ENCODE measurements at places on chromosomes 3 and 15. TPM values are rescaled to one million over a fixed set of nuclear protein-coding genes. Genes with fewer than 3 reads are reported as not detected.

DNA sequence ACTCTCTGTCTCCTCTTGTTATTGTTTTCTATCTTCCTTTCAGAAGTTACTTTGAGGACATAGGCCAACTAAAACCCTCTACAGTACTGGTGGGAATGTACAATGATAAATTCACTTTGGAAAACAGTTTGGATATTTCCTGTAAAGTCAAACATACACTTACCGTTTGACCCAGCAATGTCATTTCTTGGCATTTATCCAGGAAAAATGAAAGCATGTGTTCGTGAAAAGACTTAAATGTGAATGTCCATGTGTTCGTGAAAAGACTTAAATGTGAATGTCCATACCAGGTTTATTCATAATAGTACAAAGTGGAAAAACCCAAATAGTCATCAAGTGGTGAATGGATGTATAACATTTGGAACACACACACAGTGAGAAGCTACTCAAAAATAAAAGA lies 361.5 kb upstream of the DPH6 start:
- no peak for DNase-seq

DNA sequence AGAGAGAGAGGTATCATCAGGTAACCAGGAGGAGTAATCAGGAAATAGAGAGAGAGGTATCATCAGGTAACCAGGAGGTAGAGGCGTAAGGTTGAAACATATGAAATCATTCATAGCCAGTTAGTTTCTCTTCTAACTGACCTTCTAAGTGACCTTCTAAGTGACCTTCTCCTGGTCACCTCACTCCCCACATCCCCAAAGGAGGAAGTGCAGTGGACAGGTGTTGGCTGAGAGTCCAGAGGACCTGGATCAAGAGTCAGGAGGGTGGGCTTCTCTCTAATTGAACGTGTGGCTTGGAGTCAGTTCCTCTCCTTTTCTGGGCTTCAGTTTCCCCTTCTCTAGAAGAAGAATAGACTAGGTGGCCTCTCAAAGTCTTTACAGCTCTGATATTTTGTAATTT lies 121.3 kb upstream of the DLG1 start:
- DNase-seq = no peak

DNA sequence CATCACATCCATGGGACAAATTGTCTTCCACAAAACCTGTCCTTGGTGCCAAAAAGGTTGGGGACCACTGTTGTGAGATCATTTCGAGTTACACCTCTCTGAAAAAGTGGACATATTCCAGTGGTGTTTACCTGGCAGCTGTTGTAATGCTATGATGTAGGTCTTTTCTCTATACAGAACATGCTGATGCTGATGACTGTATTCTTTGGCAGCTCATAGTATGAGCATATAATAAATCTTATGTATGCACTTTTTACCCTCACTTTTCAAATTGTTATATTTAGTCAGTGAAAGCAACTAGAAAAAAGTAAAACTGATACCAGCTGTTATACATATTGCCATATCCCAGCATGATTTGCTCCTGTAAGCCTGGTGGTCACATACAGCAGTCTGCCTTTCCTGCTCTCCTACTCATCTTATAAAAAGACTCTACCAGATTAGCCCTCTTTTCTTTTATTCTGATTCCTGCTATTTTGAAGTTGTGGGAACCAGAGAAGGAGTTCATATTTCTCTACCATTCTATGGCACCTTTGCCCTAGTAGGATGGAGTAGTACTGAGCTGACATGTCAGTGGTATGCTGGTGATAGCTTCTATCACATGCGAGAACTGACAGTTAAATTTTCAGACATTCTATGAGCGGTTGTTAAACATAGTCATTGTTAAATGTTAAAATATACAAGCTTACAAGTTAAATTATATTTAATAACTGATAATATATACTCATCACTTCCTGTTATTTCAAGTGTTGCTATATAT lies 128.7 kb downstream of the FNDC3B start:
- no peak for DNase-seq

The TUSC7 gene
- total RNA-seq = not detected

The P2RY14 gene
- total RNA-seq = not detected

The NEDD4 gene
- 7.7 TPM for total RNA-seq

The C3orf62 gene
- 4.5 TPM for total RNA-seq

GRCh38 chr3:66452303-66453011 lies 48.4 kb downstream of the LRIG1 start:
- no peak for DNase-seq

DNA sequence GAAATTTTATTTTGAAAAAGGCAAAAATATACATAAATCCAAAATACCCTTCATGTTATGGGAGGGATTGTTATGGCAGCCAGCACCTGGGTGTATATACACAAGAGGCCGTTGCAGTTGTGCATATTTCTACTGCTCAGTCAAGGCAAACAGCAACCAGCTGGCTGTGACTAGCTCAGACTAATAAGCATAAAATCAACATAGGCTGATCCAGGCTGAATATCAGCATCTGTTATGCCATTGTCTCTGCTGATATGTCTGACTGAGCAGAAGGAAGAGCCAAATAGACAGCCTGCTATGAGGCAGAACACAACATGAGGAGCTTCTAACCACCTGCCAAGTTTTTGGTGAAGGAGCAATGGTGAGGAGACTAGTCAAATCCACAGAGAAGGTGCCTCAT lies 457.5 kb upstream of the ALCAM start:
- no peak for DNase-seq

DNA sequence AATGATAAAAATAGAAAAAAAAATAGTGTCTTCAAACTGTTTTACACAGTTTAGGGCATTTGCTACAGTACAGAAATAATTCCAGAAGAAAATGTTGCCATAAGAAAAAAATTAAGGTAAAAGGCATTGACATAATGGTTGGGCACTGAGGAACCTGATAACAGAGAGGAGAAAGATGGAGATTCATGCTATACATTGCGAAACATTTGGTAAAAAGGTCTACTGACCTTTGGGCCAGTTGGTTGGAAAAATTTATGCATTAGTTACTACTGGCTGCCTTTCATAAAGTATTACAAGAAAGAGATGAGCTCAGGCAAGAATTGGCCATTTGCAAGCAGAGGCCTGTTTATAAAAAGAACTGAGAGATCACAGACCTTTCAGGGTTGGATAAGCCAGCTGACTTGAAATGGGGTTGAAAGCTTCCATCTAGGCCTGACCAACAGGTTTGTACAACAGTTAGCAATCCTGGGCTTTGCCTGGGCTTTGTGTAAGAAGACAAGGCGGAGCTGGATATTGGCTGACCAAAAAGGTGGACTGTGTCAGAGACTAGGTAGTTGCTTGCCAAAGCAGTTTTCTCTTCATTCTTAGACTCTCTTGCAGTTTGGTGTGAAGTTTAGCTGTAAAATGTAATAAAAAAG lies 166.6 kb upstream of the MCTP2 start:
- DNase-seq = no peak

- DNase-seq = no peak
These were observed 518 bp downstream of the OXSR1 start for GRCh38 chr3:38165722-38166387.

DNA sequence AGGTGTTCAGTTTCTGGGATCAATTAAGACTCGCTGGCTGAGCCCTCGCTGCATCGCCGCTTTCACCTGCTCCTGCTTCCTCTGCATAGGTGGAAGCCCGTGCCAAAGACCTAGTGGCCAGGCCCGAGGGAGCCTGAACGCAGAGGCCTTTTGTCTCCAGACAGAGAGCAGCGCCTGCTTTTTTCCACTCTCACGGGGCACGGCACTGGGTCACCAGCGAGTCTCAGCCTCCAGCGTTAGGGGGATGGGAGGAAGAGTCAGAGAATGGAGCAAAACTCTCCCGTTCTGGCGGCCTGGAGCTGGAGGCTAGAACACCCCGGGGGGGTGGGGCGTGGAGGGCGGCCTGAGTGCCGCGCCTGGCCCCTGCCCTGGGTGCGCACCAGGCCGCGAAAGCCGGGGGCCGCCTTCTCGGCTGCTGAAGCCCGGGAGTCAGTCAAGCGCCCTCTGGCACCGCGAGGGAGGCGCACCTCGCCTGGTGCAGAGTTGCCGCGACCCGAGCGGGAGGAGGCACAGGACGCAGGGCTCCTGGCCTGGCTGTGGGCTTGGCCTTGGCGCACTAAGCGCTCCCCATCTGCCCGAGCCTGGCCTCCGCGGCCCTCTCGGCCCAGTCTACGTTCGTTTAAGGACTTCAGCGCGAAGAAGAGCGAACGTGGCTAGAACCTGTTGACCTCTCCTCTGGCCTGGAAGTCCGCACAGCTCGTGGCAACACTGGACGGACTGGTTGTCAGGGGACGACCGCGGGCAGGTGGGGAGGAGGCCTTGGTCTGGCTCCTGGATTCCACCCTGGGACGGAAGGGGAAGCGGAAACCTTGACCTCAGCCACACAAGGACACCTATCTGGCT lies 21.5 kb downstream of the NR2F2 start:
- DNase-seq = no peak

The KLF15 gene
- total RNA-seq = 0.15 TPM

DNA sequence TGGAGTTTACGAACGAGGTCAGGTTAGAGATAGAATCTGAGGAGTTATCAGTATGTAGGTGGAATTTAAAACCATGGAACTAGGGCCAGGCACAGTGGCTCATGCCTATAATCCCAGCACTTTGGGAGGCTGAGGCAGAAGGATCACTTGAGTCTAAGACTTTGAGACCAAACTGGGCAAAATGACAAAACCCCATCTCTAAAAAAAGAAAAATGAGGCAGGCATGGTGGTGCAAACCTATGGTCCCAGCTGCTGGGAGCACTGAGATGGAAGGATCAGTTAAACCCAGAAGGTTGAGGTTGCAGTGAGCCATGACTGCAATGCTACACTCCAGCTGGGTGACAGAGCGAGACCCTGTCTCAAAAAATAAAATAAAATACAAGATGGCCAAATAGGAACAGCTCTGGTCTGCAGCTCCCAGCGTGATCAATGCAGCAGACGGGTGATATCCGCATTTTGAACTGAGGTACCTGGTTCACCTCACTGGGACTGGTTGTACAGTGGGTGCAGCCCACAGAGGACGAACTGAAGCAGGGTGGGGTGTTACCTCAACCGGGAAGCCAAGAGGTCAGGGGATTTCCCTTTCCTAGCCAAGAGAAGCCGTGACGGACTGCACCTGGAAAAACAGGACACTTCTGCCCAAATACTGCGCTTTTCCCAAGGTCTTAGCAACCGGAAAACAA lies 33.3 kb downstream of the ZMAT3 start:
- DNase-seq = no peak

DNA sequence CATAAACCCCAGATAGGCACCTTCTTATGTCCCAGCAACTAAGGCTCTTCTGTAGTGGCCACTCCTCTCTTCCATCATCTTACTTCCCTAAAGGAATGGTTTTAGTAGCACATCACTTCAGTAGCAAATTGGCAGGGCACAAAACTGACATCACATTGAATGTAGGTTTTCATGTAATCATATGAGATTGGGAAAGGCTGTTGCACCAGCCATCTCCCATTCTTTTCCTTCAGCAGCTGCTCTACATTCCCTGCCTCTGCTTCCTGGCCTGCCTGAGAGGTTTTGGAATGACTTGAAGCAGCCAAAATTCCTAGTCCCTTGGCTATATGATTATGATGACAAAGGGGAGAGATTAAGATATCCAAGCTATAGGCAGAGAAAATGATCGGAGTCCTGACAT lies 36.5 kb downstream of the NSUN3 start:
- DNase-seq = no peak

GRCh38 chr3:40770061-40770460 lies 245.3 kb downstream of the ZNF621 start:
- no peak for DNase-seq

DNA sequence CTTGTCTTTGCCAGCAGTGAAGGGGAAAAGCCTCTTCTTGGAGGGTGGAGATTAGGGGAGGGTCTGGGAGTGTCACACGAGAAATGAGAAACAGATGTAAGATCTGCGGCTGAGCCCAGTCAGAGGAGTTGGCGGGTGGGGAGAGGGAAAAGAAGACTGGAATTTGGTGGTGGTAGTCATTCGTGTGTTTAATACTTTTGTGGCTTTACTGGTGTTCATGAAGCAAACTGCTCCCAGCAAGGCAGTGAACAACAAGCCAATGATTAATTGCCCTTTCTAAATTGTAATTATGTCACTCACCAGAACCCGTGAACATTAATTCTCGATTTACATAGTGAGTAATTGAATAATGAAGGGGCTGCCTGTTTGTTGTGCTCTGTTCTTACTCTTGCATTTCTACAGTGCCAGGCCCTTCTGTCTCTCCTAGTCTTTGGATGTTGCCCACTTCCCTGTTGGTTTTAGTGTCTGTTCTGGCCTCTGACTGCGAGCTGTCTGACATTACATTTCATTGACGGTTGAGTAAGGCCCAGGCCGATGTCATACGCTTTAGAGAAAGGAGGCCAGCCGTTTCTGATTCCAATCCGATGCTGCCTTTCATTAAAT lies 78.0 kb downstream of the CHCHD6 start:
- no peak for DNase-seq

The CD96 gene
- 0.45 TPM for total RNA-seq

- DNase-seq = no peak
These were observed 22.0 kb downstream of the KIF9 start for GRCh38 chr3:47260605-47261004.

GRCh38 chr3:139957844-139958243 lies 22.9 kb downstream of the CLSTN2 start:
- DNase-seq = no peak

GRCh38 chr15:72060687-72061250 lies 57.2 kb downstream of the MYO9A start:
- no peak for DNase-seq

The FGD5 gene
- total RNA-seq = 0.11 TPM

GRCh38 chr3:62246094-62246493 lies 127.3 kb downstream of the FEZF2 start:
- DNase-seq = no peak

DNA sequence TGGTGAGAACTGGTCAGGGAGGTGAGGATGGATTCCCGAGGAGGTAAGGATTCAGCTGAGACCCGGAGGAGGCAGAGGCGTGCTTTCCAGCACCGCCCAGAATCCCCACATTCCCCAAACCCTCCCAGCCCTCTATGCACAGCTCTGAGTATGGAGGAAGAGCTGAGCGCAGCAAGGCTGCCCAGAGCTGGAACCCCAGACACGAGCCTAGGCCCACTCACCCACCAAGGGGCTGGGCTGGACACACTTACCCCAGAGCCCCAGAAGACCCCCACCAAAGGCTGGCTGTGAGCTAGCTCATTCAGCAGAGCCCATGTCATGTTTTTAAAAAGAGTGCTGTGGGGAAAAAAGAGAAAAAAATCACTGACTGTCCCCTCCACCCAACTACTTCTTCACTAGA lies 271.5 kb downstream of the XXYLT1 start:
- no peak for DNase-seq
